Cortex of kidney (tissue), 1 donor: ENCODE measurements at places on chromosomes 2 and 18.

- DNase-seq, result no peak
These were observed 836.9 kb upstream of the CELF4 start for GRCh38 chr18:38402509-38402908.

DNA sequence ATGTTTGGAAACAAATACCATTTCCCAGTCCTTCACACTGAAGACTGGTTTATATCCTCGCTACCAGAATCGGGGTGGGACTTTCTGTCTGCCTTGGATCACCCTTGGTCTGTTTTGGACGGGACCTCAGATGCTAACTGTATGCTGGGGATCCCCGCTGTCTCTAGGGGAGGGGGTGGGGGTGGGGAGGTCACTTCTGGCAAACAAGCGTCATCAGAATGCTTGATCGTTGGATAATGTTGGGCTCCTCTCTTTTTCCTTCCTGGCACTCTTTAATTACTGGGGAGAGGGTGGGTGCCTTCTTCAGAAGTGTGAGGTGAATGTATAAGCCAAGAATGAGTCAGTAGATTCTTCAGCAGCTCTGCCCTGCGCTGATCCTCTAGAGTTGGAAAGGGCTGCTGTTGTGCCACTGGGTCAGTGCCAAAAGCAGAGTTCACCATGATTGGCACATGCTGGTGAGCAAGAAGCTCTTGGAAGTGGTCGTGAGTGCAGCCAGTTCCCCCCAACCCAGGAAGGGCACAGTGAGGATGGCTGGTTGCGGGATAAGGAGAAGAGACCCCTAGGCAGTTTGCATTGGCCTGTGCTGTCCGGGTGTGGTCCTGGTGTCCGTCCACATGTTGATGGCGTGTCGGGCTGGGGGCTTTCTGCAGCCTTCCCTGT lies 32.2 kb downstream of the DGKD start:
- DNase-seq, result no peak

DNA sequence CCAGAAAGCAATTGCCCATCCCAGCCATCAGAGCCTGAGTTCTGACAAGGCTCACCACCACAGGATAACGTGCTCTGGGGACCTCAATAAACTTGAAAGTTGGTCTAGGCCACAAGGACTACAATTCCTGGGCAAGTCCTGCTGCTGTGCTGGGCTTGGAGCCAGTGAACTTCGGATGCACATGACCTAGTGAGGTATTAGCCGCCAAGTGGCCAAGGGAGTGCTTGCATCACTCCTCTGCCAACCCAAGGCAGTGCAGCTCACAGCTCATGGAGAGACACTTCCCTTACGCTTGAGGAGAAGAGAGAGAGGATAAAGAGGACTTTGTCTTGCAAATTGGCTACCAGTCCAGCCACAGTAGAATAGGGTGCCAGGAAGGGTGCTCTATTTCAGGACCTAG lies 219.6 kb downstream of the MBD2 start:
- no peak for DNase-seq

DNA sequence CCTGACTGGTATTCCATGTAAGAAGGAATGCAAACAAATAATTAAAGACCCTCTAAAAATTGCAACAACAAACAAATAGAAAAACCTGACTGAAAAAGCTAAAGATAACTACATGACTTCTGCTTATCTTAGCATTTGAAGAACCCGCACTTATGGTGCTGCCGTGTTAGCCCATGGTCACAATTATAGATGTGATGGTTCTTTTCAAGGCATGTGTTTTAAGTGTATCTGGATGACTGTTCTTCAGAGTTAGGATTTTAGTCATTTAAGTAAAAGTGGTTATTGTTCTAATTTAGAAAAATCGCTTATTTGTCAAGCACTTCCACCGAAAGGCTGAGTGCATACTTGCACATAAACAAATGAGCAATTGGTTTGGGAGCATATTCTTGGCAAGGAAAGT lies 77.3 kb downstream of the CPS1 start:
- no peak for DNase-seq

GRCh38 chr2:226526716-226527115 lies 272.9 kb downstream of the IRS1 start:
- DNase-seq, result no peak

DNA sequence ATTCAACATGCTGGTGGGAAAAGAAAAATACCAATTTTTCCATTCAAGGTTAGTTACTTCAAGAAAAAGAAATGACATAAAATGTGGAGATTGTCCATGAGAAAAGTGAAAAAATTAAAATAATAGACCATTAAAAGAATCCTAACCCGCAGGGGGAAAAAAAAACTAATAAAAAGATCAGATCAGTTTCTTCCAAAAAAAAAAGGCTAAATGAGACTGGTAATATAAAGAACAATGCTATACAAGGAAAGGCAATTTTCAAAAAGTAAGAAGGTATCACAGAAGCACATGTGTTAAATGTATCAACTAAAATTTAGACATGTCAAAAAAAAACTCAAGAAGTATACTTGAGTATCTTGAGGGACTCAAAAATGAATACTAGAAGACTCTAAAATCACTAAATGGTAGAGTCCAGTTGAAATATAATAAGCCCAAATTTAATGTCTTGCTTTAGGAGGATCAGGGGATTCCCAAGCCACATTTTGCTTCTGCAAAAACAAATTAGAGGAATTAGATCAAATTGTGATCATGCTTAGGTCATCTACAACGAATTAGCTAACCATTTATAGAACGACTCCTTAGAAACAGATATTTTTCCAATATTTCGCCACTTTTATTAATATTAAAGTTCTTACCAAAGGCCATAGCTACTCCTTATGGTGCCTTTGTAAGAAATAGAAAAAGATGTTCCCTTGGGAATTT lies 35.8 kb upstream of the GLS start:
- DNase-seq, result no peak

DNA sequence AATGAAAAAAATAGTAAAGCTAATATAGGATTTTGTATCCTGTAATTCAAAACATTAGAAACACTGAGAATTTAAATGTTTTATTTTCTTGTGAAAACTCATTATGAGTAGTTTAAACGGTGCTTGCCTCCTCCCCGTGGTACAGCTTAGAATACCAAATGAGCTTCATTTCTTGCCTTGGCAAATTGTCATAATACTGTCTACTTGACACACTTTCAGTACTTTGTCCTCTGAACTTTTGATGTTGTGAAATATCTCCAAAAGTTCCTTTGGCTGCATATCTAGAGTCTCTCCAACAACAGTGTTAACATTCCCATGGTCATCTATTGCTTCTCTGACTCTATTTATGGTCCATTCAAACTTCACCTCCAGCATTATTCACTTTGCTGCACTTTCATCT lies 61.9 kb upstream of the EPB41L5 start:
- DNase-seq, result no peak

GRCh38 chr2:110807522-110807921 lies 75.1 kb downstream of the ACOXL start:
- no peak for DNase-seq

- no peak for DNase-seq
These were observed 26.0 kb upstream of the KIDINS220 start for GRCh38 chr2:8863331-8863953.

DNA sequence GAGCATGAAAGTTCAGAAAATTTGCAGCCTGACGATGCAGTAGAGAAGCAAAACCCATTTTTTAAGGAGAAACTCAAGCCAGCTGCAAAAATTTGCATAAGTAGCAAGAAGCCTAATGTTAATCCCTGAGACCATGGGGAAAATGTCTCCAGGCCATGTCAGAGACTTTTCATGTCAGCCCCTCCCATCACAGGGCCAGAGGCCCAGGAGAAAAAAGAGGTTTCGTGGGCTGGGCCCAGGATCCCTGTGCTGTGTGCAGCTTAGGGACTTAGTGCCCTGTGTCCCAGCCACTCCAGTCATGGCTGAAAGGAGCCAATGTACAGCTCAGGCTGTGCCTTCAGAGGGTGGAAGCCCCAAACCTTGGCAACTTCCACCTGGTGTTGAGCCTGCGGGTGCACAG lies 533.0 kb downstream of the THSD7B start:
- DNase-seq, result no peak

GRCh38 chr2:239736358-239737143 lies 288.6 kb downstream of the NDUFA10 start:
- no peak for DNase-seq

DNA sequence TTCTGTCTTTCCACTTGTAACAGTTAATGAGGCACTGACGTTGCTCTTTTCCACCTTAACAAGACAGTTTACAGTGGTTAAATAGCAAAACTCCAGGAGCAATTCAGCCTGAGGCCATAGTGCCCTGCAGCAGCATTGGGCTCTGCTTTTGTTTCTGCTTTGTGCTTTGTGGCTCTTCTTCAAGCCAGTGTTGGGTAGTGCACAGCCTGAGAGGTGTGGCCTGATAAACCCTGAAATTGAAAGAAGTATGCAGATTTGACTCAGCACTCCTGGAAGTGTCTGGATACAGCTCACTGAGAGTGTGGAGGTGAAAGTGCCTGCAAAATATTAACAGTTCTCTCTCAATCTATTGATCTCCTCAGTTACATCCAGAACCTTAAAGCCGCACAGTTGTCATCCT lies 63.0 kb downstream of the STK25 start:
- DNase-seq, result no peak

DNA sequence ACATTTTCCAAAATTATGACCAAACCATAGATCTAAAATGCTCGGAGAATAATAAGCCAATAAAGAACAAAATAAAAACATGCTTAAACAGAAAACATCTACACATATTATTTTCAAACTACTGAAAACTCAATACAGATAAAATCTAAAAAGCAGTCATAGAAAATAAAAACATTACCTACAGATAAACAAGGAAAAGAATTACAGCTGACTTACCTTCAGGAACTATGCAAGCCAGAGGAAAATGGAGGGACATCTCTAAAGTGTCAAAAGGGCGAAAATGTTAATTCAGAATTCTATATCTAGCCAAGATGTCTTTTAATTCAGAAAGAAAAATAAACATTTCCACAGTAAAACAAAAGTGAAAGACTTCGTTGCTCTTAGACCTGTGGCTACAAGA lies 112.9 kb upstream of the GYPC start:
- no peak for DNase-seq

DNA sequence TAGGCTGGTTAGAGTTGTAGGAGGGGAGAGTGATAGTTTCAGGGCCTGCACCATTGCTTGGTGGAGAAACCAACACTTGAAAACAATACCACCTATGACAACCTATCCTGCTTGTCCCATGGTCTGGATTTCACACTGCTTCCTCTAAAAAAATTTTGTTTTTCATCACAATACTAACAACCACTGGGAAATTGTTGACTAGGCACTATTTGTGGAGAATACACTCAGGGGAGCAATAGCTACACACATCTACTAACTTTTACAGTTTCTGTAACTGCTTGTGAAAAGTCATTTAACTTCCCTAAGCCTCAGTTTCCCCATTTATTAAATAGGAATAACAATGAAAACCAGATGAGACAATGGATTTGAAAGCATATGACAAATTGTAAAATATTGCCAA lies 4.1 kb upstream of the CRYGB start:
- no peak for DNase-seq

DNA sequence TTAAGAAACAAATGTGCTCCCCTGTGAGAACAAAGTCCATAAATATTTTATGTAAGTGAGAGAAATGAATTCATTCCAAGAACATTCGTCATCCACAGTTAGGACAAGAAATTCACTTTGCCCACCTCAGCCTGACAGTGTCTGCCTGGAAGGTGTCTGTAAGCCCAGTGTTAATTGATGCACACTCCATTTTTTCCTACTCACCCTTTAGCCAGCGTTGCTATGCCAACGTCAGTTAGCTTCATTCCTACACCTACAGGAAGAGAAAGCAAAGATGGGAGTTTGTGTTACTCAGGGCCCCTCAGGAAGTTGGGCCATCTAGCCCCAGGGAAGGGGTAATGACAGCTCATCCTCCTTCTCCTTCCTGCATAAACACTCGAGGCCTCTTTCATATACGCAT lies 131.0 kb downstream of the ALPK2 start:
- no peak for DNase-seq

GRCh38 chr18:22556222-22557167 lies 138.8 kb upstream of the CTAGE1 start:
- DNase-seq, result no peak

DNA sequence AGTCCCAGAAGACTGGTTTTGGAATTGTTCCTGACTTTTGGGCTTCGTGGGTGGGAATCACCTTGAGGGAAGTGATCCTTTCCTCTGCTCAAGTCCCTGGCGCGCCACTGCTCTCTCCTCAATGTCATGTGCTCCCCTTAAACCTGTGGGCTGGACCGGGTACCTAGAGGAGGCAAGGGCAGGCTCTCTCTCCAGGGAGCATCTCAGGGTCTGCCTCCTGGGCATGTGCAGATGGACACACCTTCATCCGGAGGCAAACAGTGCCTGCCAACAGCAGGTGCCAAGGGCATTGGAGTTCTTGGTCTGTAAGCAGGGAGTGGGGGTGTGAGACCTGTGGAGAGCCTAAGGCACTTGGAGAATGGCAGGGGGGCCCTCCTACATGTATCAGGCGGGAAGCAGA lies 142.6 kb downstream of the INHBB start:
- no peak for DNase-seq

DNA sequence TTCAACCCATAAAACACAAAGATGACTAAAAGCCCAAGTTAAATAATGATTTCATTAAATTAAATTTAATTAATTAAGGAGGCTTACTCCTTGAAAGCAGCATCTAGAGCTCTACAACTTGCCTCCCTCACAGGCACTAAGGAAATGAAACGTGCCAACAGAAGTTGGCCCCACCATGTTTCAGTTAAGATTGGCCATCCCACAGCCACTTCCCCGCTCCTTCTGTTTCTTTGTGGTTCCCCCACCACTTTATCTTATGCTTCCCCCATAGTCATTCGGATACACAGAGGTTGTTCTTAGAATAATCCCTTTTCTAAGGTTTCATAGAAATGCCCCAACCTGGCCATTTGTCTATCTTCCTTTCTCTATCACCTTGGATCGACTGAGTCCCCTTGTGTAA lies 101.6 kb upstream of the RIOK3 start:
- no peak for DNase-seq

DNA sequence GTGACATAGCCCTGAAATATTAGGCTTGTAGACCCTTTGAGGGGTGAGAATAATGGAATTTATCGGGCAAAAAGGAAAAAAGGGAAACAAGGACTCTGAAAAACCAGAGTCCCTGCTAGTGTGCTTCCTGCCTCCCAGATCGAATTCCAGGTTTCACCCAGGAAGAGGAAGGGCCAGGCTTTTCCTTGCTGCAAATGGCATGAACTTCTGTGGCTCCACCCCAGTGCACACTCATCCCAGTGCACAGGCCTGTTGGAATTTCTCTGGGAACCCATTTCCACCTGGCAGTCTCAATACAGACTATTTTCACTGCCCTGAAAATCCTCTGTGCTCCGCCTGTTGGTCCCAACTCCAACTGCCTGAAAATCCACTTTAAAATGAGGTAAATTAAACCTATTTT lies 29.9 kb downstream of the C18orf54 start:
- DNase-seq, result no peak
